ENCODE measurements at places on chromosomes 5 and 9.

GRCh38 chr5:141849415-141850243 is 28.6 kb downstream of the PCDH1 start:
- peak; percentile 91 for DNase-seq

DNA sequence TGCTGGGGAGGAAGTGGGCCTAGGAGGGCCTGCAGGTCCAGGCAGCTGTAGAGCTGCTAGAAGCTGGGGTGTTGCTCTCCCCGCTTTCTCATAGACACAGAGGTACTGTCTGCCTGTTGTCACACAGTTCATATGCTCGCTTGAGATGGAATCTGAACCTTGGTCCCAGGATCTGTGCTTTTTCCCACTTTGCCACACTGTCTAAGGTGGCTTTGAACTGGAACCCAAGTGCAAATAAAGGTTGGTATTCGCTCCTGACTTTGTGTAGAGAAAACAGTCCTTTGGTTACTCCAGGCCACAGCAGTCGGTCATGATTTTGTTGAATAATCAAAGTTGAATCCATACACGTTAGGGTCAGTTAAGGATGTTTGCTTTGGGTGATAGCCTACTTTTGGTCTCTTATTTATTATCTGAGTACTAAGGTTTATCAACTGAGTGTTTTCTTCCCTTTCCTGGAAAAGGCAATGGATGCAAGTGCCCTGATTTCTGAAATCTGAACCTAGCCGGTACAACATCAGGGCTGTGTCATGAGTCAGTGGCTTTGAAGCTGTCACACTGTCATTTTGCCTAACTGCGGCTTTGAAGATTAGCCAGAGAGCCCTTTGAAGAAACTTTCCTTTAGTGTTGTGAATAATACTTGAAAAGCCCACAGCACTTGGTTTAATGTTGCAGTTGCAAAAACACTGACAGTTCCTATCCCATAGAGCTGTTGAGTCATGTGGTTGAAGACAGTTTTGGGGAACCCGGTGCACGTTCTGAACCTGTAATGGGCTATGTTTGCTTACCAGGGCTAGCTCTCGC is 41.3 kb downstream of the HABP4 start:
- DNase-seq: peak; percentile 62

GRCh38 chr5:1730487-1730847 is 69.2 kb downstream of the MRPL36 start:
- no peak for DNase-seq

GRCh38 chr5:169758886-169759285 is 121.8 kb downstream of the DOCK2 start:
- DNase-seq: no peak

DNA sequence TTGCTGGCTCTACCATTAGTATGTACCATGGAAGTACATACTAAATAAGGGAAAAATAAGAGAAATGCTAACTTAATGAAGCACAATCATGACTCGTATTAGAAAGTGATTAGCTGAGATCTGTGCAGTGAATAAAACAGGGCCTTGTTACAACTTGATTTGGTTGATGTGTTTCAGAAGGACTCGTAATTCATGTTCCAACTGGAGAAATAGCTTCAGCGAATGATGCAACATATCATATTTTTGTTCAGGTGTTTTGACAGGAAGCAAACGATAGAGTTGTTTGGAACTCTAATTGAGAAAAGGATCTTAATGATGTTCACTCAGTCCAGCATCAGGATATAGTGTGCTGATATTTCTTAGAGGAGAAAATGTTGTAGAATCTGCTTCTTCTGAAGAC is 474.6 kb upstream of the WWC1 start:
- no peak for DNase-seq

DNA sequence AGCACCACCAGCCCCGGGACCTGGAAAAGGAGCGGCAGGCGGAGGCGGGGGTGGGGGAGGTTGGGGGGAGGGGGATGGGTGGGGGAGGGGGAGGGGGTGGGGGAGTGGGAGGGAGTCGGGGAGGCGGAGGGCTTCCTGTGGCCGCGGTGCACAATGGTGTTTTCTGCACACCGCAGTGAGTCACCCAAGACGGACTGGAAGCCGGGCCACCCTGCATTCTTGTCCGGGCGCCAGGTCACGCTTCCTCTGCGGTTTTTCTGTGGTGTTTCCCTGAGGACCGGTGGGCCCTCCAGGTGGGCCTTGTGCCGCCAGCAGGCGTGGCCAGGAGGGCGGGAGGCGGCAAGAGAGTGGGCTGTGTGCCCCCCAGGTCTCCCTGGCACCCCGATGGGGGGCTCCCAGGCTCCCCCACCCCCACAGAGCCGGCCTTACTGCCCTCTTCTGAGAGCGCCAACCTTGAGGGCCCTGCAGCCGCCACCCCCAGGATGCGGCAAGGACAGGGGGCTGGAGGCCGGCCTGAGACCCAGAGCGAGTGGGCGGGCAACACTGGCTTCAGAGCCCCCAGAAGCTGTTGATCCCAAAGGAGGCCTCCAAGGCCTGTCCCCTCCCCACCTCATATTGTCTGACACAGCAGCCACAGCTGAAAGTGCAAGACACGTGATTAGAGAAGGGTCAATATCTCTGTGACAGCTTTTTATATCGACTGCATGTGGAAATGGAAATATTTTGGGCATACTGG is 11.1 kb downstream of the EXD3 start:
- DNase-seq: peak; percentile 78

DNA sequence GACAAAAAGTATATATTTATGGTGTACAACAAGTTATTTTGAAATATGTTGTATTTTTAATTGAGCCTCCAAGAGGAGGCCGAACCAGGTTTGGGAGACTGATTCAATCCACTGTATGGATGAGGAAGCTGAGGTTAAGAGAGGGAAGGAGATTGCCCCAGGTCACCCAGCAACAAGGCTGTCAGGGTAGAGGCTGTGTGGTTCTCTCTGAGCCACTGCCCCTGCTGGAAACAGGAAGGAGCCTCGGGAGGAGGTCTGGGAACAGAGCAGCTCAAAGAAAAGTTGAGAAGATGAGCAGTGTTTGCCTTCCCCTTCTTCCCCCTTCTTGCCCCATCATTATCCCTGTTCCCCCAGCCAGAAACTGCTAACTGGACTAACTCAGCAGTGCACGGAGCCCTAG is 6.6 kb upstream of the FAT2 start:
- no peak for DNase-seq

DNA sequence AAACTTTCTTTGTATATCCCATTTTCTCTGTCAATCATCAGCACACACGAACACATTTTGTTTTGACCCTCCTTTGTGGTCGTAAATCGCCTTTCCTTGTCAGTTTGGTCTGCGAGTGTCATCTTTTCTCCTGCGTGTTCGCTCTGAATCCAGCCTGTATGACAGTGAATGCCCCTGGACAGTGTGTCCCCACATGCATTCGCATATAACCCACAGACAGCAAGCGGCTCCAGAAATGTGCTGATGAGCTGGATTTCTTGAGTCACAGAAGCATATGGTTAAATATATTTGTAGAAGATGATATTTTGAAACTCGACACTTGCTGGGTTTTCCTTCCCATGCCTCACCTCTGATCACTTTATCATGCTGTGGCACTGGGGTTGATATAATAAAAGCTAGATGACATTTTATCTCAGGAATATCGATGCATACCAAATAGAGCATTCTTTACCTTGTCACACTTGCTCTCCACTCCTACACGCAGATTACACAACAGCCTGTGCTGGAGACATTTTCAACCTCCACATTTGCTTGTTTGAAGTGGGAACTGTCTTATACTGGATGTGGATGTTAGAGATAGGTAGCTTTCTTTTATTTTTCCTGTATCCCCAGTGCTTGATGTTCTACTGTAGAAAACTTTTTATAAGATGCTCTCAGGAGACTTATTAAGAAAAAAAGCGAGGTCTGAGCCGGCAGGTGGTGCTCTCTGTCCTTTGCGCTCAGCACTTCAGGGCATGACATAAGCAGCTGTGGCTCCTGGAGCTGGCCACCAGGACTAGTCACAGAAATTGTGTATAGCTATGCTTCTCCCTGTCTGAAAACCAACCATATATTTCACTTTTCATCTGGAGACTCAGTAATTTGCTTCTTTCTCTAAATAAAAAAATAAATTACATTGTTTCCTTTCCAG is 215.1 kb downstream of the SH3GL2 start:
- DNase-seq: peak; percentile 13

GRCh38 chr5:98679963-98680362 is 93.5 kb upstream of the RGMB start:
- no peak for DNase-seq

GRCh38 chr9:134834217-134834956 is 46.2 kb upstream of the FCN2 start:
- DNase-seq: no peak

- no peak for DNase-seq
Observed at GRCh38 chr5:663436-664342, 29.5 kb downstream of the TPPP start.

DNA sequence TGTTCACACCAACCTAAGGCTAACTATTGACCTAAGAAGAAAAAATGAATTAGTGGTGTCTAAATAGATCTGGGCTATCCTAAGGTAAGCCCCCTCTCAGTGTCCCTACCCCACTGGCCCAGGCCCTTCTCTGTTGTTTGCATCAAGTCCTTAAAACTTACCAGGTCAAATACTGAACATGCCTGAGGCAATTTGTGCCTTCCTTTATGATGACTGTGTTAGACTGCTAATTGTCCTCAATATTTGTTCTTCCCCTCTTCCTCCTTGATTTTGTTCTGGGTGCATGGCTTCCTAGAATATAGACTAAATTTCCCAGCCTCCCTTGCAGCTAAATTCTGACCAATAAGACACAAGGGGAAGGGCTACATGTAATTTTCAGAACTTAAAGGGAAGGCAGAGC is 199.9 kb downstream of the ADAMTS12 start:
- DNase-seq: no peak

- DNase-seq: no peak
Observed at GRCh38 chr5:146179696-146180095, 2.8 kb downstream of the LARS1 start.

DNA sequence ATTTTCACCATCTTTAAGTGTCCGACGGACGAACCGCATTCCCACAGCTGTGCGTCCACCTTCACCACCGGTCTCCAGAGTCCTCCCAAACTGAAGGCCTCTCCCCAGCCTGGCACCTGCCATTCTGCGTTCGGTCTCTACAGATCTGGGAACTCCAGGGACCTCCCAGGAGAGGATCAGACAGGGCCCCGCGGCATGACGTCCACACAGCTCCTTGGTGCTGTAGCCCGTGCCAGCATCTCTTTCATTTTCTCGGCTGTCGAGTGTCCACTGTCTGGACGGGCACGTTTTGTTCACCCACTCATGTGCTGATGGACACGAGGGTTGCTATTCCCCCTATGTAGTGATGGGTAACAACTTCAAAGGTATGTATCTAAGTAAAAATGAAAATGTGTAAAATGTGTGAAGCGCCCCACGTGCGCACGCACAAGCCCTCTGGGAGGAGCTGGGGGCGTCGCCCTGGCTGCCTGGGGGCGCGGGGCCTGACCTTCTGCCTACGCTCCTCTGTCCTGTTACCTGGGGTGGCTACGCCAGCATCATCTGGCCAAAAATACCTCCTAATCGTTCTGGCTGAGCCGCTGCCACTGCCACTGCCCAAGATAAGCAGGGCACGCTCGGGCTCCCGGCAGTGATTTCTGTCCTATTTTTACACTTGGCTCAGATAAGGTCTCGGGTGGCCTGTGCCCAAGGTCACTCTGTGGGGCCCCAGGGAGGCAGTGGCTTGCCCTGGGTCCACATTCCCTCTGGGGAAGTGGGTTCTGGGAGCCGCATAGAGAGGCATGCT is 10.8 kb upstream of the SLC12A7 start:
- DNase-seq: no peak

- no peak for DNase-seq
Observed at GRCh38 chr5:68274847-68275651, 59.5 kb downstream of the PIK3R1 start.

- no peak for DNase-seq
Observed at GRCh38 chr9:114392749-114393112, 4.9 kb upstream of the AKNA start.

DNA sequence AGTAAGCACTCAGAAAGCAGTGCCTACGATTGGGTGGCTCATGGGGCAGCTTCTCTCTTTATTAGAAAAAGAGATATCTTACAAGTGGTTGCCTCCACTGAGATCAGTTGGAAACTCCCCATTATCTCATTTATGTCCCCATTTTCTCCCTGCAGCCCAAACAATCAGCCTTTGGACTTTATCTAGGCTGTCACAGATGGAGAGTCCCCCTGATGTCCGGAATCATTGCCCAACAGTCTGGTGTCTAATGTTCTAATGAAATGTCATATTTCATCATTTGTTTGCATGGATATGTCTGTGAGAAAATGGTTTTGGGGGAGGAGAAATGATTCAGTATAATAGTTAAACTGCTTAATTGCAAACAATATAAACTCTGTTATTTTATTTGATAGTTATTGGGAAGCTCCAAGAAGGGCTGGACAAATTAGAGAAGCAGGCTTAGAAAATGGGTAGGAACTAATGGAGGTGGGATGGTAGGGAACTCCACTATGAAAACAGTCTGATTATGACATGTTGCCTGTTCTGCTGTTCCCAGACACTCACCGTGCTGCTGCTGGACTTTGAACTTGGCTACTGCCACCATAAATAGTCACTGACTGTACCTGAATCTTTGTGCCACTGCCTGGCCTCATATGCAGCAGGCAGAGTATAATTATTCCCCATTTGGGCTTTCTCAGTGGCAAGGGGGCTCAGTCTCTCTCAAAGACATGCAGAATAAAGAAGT is 38.3 kb upstream of the SMAD5 start:
- DNase-seq: no peak

DNA sequence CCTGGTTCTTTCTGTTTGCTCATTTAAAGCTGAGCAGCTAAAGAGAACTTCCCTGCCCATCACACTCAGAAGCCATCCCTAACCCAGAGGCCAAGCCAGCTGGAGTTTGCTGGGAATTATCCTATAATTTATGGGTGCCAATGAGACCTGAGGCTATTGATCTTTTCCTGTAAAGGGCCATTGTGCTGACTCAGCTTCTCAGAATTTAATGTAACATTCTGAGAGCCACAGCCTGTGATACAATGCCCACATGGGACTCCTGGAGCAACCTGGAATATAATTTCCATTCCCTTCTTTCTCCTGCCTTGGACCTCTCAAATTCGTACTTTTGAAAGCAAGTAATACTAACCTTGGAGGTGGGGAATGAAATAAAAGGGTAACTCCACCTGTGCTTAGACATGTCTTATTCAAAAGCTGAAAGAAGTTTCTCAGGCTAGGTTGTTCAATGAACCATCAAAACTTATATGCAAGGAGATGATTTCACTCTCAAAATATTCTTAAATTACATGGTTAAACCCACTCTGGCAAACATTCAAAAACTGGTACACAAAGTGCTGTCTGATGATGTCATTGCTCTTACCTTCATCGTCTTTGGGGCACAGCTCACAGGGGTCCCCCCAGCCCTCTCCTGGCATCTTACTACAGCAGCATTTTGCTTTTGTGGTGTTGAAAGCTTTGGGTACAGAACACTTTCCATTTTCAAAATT is 206.7 kb downstream of the SLC12A2 start:
- DNase-seq: no peak

- no peak for DNase-seq
Observed at GRCh38 chr9:14843163-14843562, 67.1 kb downstream of the FREM1 start.

DNA sequence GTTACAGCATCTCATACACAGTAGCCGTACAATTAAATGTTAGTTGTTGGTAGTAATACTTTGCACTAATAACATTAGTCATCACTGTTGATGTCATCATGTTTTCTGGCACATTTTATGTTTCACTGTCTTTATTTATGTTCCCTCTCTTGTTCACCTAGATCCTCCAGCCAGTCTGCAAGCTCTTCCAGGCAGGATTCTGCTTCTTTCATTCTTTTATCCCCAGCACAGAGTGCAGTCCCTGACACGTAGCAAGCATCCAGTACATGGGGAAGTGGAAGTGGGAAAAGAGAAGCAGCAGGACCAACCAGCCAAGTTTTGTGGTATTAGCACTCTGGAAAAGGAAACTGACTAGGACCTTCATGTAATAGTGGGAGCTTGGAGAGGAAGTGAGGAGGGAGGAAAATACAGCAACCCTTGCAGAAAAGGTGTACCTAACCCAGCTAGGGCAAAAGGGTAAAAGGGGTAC is 89.7 kb upstream of the SLC44A1 start:
- DNase-seq: no peak

All from AG08395 (cell line).